ENCODE measurements at places on chromosomes 1 and 21.

- no peak for ATAC-seq
Measured at GRCh38 chr1:150028322-150028721, 17.8 kb upstream of the OTUD7B start.

DNA sequence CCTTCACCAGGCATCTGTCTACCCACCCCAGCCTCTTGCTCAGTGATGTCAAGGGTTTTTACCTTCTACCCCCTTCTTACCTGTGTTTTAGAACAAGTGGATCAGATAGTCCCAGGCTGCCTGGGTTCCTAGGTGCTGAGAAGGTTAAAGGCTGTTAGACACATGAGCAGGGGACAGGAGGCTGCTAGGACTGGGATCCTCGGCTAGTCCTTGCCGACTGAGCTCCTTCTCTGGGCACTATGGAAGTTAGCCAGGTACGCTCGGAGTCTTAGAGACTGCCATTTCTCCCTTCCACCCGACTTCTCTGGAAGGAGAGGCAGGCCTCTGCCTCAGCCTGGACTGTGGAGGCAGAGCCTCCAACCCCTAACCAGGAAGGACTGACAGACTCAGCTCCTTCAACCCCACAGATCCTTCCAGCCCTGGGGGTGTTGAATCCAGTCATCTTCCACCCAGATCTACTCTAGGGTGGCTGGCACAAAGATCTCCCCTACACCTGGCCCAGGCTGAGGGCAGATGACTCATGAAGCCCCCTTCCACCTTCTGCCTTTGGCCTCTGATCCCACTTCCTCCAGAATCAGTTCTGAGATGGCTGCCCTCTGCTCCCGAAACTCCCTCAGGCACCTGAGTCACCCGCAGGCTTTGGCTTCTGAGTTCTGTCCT, at the start of gene DYNLT4:
Gene DYNLT4, minus strand, starts transcription at position 648 of the 660 bp plus-strand sequence. CDS start 683 bp downstream, outside the sequence.
- no peak for ATAC-seq

DNA sequence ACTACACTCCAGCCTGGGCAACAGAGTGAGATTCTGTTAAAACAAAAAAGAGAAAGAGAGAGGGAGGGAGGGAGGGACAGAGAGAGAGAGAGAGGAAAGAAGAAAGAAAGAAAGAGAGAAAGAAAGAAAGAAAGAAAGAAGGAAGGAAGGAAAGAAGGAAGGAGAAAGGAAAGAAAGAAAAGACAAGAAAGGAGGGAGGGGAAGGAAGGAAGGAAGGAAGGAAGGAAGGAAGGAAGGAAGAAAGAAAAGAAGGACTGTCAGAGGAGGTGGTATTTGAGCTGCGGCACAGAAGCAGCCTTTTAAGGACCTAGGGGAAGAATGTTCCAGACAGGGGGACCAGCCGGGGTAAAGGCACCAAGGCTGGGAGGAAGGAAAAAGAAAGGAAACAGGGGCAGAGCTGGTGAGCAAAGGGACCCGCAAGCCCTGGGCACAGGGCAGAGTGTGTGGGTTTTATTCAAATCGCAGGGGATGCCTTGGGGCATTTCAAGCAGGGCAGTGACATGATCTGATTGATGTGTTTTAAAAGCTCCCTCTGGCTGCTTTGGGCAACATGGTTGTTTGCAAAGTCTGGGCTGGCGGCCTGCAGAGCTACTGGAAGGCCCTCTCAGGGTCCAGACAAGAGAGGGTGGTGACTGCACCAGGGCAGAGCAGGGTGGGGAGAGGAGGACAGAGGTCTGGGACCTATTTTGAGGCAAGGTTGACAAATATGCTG, 176.9 kb upstream of the VAMP3 start:
- ATAC-seq: no peak

GRCh38 chr1:10438677-10439163, 8.5 kb downstream of the CENPS start:
- no peak for ATAC-seq

GRCh38 chr1:100622037-100622436, 84.1 kb downstream of the GPR88 start:
- no peak for ATAC-seq

- no peak for ATAC-seq
Measured at GRCh38 chr1:80533093-80533492, 1267.6 kb upstream of the ADGRL2 start.

DNA sequence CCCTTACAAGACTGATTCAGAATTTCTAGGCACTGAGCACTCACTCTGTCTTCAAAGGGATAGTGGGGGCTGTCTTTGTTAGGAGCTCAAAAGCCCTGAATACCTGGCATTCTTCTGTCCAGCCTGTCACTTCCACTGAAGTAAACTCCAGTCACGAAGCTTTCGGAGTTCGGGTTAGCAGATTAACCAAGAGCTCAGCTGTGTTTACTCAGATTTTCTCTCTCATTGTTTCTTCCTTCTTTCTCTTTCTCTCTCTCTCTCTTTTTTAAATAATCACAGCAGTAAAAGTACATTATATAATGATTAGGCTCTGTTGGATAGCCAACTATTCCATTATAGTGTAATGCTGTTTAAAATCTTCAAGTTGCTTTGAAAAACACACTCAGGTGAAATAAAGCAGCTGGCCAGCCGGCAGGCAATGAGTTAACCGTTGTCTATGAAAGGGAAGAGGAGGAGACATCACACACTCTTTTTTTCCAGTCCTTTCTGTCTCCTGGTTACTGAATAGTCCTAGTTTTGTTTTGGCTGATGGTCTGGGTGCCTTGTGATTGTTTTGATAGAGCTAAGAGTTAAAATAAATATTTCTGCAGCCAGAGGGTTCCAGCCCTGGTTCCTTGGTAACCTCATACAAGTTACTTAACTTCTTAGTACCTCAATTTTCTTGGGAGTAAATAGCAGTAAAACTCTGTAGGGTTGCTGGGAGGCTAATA, 89.8 kb downstream of the ADSS2 start:
- ATAC-seq: no peak

GRCh38 chr1:11245904-11246719, 16.2 kb downstream of the MTOR start:
- peak; percentile 32 for ATAC-seq

GRCh38 chr21:44399955-44400790, 46.8 kb downstream of the TRPM2 start:
- no peak for ATAC-seq

- peak; percentile 81 for ATAC-seq
Measured at GRCh38 chr21:39422527-39423241, 22.9 kb downstream of the LCA5L start.

- ATAC-seq: no peak
Measured at GRCh38 chr1:25178917-25179561, 53.3 kb downstream of the SYF2 start.

GRCh38 chr1:183932412-183932811, 105.1 kb downstream of the COLGALT2 start:
- peak; percentile 40 for ATAC-seq

DNA sequence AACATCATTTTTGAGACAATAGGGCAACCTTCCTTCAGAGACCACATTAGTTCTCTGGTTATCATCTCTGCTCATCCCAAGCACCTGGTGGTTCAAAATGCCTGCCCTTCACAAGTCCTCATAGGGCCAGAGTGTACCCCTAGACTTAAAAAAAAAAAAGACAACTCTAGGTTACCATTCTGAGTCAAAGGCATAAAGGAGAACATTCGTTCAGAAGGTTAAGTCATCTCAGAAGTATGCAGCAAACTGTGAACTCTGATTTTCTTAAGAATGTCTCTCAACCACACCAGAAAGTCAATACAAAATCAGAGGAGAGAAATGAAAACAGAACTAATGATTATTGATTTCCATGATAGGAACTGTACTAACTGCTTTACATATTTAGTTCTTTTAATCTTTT, 9.2 kb upstream of the BEND5 start:
- ATAC-seq: no peak

DNA sequence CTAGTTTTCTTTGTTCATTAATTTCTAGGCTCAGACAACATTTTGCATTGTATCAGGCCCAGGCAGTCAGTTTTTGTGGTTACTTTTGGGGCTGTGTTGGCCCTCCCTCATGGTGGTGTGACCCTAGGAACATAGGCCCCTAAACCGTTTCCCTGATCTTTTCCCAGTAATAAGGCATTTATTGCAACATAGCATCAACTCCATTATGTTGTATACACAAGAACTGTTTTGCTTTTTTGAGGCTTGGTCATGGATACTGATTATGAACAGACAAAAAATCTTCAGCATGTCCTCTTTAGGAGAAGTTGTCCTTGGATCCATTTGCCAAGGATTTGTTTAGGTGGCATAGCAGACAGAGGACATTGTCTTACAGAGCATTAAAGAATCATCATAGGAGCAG, 10.3 kb downstream of the B3GALT2 start:
- no peak for ATAC-seq

- no peak for ATAC-seq
Measured at GRCh38 chr1:76843821-76844464, 23.3 kb upstream of the ST6GALNAC5 start.

DNA sequence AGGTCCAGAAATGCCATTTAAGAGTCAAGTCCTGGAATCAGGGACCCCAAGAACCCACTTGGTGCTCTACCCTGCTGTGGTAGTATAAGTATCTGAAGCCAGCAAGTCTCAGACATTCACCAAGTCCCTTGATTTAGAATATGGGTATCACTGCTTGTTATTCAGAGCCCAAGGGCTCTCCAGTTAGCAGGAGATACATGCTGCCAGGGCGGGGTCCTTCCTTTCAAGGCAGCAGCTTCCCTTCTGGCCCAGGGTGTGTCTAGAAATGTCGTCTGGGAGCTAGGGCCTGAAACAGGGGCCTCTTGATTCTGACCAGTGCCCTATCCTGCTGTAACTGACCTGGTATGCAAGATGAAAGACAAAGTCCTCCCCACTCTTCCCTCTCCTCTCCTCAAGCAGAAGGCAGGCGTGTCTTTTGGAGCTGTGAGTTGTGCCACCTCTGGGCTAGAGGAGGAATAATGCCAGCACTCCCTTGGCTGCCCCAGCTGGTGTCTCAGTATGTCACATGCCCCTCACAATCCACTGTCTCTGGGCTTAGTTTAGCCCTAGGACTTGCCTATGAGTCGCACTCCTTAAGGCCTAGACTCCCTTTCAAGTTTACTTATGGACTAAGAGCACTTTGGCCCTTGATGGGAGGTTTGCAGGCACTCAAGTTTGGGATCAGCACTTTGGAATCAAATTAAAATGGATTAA, 200.2 kb downstream of the MRPL39 start:
- ATAC-seq: no peak

GRCh38 chr21:37064841-37065240, 8.0 kb downstream of the PIGP start:
- no peak for ATAC-seq

GRCh38 chr1:78687914-78688313, 38.3 kb downstream of the IFI44 start:
- no peak for ATAC-seq

DNA sequence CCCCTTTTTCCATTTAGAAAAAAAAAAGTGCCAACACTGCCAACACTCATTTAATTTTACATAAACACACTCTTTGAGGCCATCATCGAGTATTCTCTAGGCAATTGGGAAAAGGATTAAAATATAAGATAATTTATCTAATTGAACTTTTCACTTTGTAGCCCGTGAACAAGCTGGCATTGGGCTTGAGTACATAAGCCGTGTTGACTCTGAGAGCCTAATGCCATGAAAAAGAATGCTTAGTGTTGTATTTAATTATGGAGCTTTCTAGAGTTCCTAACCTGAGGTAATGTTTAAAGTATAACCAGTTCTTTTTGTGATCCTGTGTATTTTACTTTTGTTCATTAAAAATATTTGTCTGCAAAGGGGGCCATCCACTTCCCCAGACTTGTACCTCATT, 193.8 kb downstream of the LYPLAL1 start:
- ATAC-seq: no peak

- peak; percentile 90 for ATAC-seq
Measured at GRCh38 chr1:222798116-222798515, 16.7 kb upstream of the DISP1 start.

DNA sequence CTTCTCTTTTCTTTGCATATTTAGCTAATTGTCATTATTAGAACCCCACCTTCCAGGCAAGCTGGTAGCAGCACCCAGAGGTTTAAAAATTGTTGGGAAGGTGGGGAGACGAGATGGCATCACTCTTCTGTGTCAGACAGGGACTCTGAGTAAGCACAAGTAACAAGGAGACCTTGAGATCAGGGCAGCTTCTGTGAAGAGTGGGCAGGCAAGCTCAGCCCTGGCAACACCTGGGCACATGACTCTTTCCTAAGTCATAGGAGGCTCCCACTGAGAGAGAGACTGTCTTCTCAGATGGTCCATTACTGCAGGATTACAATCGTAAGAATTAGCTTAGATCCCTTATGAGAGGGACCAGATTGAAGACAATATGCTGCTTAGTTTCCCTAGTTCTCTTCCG, 183.5 kb downstream of the BRINP2 start:
- ATAC-seq: no peak

DNA sequence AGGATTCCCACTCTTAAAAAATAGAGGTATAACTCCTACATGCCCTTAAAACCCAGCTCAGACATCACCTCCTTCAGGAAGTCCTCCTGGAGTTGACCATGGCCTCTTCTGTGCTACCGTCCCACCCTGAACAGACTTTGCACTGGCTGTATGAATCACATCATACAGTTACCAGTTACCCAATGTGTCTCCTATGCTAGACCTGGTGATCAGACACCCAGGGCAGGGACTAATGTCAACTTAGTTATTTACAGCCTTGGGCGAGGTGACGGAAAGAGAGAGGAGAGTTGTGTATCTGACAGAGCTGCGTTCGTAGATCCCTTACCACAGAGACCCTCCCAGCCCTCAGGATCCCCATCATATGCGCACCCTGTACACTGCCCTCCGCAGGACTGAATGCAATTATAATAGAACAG, 72.7 kb downstream of the SLC66A1 start:
- no peak for ATAC-seq

- ATAC-seq: peak; percentile 12
Measured at GRCh38 chr1:9807541-9807940, 16.2 kb downstream of the CLSTN1 start.

- ATAC-seq: peak; percentile 29
Measured at GRCh38 chr1:92399076-92399475, 87.6 kb downstream of the GFI1 start.

- ATAC-seq: no peak
Measured at GRCh38 chr21:45721671-45722070, 78.1 kb downstream of the PCBP3 start.

- no peak for ATAC-seq
Measured at GRCh38 chr1:58041621-58042020, 504.9 kb downstream of the OMA1 start.

DNA sequence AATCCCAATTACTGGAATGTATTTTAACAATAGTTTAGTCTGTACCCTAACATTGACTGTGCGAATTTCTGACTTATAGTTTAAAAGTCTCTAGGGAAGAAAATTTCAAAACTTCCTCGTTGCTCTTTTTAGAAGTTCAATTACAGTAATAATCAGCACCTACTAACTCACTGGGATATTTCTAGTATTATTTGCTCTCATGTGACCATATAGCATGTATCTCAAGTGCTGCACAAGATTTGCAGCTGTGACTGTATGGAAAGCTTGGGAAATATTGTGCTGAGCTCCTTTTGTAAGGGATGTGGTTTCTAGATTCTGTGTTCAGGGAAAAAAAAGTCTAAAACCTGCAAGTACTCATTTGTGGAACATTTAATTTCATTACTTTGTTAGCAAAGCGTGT, 153.1 kb downstream of the ST6GALNAC3 start:
- no peak for ATAC-seq
